Right lung (tissue), 10 donors: ENCODE measurements at places on chromosomes 4 and X.
A peak's percentile ranks its signal among the peaks of the same experiment; 100 is the strongest.

GRCh38 chrX:102840871-102841705 is 96.0 kb upstream of the RAB40AL start:
- DNase-seq: no peak

DNA sequence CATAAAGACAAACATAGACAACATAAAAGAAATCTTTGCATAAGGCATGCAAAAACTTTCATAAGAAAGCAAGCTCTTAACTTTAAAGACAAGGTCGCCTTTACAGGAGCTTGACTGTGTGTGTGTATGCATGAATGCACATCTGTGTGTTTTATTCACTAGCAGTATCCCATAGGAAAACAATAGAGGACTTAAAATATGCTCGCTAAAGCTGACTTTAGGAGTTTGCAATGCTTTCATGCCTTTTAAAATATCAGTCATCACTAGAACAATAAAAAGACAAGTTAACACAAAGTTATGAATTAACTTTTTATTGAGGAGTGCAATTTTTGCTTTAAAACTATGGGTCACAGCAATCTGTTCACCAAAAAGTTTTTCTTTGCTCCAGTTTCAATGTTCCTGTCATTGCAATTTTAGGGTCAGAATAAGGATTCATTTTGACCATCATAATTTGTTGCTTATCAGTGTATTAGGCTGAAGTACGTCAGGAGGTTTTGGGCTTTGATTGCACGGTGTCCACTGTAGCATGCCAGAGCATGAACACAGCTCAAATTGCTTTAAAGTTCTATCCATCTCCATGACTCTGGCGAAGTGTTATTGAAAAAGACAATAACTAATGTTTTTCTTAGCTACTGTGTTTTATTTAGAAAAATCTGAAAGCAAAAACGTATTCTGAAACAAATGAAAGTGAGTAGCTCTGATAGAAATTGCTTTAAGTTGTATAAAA is 36.9 kb downstream of the ANXA10 start:
- DNase-seq: no peak

DNA sequence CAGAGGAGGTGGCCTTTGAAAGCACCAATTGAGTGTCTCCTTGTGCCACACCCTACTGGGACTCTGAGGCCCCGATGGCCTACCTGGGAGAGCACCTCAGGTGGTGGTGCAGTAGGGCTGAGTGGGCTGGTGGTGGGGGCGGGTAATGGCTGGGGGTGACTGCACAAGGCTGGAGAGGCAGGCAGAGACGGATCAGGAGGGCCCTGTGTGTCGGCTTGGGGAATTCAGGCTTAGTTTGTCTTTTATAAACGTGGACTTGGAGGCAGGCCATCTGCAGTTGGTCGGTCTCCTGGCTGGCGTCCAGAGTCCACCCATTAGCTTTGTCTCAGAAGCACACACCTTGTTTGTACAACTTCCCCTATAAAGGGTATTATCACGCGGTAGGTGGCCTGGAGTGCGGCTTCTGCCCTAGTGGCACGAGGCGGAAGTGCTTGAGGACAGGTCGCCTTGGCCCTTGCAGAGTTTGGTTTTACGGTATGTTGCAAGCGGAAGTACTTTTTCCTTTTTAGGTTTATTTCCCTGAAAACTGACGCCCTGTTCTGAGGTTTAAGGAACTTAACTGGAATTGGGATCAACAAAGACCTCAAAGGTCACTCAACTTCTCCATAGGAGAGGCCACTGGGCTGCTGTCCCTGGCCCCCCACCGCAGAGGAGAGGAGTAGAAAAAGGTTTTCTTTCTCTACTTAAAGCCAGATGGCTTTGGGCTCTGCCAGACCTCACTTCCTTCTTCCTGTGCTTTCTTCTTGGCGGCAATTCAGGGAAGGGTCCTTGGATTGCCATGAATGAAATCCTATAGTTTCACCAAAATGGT is 8.0 kb downstream of the TBC1D14 start:
- DNase-seq: peak; percentile 69

DNA sequence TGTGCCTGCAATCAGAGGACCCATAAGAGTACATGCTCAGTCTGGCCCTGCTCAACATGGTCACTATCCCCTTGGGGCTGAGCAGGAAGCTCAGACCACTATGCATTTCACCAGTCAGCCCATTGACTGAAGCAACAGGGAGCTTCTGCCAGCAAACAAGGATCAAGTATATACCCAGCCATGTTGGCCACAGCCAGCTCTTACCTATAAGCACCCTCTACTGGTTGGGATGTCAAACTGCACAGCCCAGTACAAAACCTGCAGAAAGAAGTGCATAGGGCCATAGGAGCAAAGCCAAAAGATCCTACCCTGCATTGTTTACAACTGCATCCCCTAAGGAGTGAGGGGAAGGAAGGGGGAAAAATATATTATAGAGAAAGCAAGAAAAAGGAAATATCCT is 214.4 kb upstream of the CPEB2 start:
- no peak for DNase-seq

DNA sequence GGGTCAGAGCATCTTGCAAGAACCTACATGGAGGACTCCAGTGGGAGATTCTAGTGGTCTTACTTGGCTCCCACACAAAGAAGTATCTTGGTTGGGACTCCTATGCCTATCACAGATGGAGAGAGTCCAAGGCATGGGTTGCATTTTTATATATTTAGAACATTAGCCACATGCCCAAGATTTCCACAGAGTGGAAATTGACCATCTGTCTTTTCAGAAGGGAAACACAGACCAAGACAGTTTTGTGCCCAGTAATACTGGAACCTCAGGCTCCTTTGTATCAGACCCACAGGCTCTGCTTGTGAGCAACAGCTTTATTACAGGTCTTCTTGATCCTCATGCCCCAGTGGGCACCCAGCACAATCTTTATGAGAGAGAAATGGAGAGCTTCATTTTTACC is 43.6 kb downstream of the PAGE2 start:
- DNase-seq: no peak

- no peak for DNase-seq
These were observed 21.1 kb downstream of the PIGG start for GRCh38 chr4:519885-520682.

GRCh38 chr4:163003979-163004378 is 162.7 kb downstream of the NAF1 start:
- no peak for DNase-seq

GRCh38 chr4:83388313-83388676 is 53.6 kb upstream of the HPSE start:
- no peak for DNase-seq

GRCh38 chr4:10656988-10657387 is 27.6 kb downstream of the CLNK start:
- DNase-seq: peak; percentile 38

DNA sequence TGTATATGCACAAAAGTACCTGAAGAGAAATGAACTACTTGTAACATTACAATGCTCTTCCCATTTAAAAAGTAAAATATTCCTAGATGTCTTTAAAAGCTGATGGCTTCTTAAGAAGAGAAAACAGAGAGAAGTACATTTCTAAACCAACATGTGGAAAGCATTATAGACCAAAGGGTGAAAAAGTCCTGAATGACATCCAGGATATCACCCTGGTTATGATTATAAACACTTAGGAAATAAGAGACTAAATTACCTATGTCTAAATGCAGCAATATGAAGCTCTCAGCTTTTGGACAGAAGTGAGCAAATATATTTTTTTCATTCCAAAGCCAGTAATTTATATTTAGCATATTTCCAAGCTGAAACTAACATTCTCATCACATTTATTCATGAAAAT is 21.7 kb upstream of the EGFL6 start:
- no peak for DNase-seq

DNA sequence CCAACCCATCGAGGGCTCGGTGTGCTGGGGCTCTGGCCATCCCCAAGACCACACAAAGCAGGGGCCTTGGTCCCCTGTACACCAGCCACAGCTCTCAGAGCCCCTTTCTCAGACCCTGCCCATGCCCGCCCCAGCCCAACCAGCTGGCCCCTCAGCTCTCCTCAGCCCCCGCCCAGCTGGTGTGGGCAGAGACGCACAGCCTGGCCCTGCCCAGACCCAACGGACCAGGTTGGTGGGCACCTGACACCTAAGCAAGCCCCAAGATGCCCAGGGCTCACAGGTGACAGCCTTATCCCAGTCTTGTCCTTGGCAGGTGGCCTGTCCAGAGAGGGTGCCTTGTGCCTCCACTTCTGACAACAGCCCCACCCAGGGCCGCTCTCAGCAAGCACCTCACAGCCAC is 42.4 kb downstream of the FAM53A start:
- no peak for DNase-seq

- DNase-seq: no peak
These were observed 15.2 kb upstream of the MRFAP1 start for GRCh38 chr4:6625256-6625655.
